Panc1 (cell line): ENCODE measurements at places on chromosomes 2 and 18.

- DNase-seq = no peak
These were observed 13.7 kb upstream of the RALB start for GRCh38 chr2:120238728-120239487.

DNA sequence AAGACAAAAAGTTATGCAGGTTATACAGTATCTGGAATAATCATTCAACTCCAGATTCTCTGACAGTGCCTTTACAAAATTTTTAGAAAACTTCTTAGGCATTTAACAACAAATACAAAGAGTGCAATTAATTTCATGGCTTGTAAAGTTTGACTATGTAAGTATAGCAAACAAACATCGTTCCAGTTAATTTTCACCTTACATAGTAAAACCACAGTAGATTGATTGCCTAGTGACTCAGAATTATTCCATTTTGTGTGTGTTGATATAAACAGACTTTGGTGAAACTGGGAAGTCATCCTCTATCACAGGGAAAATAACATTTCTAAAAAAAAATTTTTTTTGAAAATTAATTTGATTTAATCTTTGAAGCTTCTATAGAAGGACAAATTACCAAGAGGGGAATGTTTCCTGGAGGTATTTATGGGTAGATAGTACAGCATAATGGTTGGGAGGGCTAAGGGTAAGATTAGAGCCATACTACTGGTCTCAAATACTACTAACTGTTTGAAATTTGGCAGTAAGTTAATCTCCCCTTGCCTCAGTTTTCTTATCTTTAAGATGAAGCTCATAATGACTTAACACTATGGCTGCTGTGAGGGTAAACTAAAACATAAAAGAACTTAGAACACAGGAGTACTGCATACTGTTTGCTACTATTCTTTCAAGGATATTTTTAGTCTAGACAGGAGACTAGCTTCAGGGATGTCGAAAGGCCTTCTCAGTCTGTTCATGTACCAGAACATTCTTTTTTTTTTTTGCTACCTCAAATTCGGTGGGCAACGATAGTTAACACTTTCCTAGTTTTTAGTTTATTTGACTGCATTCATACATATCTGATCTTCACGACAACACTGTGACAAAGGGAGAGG lies 19.6 kb downstream of the NDUFAF7 start:
- DNase-seq = no peak

DNA sequence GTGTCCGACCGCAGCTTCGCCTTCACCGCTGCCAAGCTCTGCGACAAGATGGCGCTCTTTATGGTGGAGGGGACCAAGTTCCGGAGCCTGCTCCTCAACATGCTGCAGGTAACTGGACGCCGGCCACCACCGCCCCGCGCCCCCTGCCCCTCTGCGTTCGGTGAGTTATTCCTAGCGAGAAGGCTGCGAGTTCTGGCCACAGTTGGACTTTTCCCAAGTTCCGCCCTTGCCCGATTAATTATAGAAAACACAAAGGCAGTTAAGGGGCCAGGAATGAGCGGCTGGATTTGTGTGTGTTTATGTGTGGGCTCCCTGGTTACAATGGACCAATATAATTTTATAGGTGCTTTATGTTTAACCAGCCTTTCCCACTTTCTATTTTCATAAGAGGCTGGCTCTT lies 189.2 kb downstream of the SMAD7 start:
- no peak for DNase-seq

DNA sequence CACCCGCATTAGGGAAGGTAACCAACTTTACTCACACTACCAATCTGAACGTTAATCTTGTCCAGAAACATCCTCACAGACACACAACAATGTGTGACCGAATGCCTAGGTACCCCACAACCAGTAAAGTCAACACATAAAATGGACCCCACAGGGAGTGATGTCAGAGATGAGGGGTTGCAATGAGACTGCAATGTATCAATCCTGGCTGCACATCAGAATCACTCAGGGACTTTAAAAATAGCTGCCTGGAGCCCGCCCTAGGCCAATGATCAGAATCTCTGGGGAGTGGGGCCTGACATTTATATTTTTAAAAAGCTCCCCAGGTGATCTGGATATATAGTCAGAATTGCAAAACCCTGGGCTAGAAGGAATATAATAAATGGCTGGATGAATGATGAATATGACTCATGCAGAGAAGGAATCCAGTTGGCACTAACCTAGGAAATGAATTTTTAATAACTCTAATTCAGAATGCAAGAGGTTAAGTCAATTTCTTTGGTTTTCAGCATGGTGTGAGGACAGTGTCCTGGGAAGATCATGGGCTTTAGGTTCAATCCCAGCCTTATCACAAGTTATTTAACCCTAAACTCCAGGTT lies 92.8 kb downstream of the COLEC12 start:
- no peak for DNase-seq

- no peak for DNase-seq
These were observed 195.4 kb upstream of the KLHL14 start for GRCh38 chr18:32968248-32968647.

DNA sequence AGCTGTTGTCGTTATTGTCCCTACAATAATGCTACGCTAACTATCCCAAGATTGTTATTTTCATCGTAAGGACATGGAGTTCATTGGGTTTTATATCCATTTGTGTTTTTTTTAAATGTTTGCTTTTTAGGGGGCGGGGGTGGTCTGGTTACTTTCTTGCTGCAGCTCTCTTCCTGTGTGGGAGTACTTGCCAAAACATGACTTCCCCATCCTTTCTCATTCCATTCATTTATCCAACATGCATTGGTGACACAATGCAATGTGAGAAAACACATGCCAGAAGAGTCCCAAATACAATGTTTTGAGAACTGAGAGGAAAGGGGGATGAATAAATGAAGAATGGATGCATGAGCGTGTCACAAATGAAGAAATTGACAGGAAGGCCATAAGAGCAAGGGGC lies 55.9 kb downstream of the E2F6 start:
- DNase-seq = no peak

- DNase-seq = no peak
These were observed 291.2 kb downstream of the NEDD4L start for GRCh38 chr18:58335223-58335622.

DNA sequence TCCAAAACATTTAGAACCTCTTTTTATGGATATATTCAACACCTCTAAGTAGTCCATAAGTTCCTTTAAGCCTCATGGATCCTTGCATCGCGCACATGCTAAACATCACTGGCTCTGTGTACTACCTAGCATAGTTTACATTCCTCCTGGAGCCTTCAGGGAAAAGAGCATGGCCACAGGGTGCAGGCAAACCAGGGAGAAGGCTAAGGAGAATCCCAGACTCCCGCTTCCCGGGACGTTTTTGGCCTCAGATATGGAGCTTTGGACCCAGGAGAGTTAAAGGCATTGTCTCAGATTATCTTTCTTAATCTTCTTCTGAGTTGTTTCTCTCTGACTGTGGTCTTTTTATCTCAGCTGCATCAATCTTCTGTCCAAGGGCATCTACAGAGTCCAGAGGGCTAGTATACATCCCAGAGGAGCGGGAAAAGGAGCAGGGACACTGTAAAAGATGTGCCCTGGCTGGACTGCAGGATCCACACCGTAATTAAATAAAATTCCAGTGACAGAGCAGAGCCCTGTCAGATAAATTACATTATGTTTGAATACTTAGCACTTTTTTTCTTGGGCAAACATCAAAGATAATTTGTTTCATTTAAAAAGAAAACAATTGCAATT lies 36.9 kb downstream of the RIT2 start:
- no peak for DNase-seq

GRCh38 chr2:172674034-172674967 lies 61.3 kb upstream of the RAPGEF4 start:
- DNase-seq = no peak

- DNase-seq = no peak
These were observed 18.2 kb downstream of the SCN3A start for GRCh38 chr2:165185633-165186032.

GRCh38 chr2:121408641-121409040 lies 122.0 kb upstream of the RNU4ATAC start:
- no peak for DNase-seq

DNA sequence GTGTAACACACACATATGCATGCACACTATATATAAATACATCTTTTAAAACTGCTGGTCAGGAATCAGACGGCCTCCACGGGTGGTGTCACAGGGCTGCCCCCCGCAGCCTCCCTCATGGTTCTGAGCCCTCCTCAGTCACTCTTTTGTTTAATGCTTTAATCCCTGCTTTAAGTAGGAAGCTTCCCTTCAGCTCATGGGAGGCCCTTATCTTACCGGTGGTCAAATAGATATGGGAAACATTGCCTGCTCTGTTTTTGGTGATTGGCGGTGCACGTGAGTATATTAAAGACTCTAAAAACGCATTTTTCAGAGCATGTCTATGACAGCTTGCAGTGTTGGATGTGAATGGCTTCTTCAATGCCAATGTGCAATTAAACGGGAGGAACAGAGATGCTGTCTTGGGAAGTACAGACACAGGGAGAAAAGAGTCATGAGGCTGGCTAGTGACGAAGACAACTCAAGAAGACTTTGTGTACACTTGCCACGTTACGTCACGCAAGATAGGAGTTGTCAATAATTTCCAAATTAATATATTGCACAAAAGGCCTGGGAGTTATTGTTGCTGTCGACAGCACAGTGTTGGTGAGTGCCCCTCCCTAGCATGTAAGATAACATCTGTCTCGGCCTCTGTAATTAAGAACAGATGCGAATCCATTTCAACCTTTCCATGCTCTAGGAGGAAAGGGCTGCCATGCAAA lies 23.3 kb downstream of the GNLY start:
- DNase-seq = no peak

DNA sequence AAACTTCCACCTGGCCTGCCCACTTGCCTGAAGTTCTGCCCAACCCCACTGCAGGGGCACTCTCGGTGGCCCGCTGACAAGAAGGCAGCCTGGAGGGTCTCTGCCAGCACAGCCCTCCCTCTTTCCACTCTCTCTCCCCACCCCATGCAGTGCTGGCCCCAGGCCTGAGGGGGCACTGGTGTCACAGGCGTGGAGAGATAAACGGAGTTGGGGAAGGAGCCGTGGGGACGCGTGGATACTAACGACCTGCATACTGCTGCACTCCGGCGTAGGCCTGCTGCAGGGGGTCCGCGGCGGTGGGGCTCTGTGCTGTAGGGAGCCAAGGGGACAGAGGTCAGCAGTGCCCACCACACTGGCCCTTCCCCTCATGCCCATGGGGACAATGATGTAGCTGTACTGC lies 299.3 kb downstream of the CELF4 start:
- DNase-seq = no peak

- no peak for DNase-seq
These were observed 97.6 kb downstream of the UXS1 start for GRCh38 chr2:106096299-106097037.

GRCh38 chr2:1976728-1977416 lies 232.6 kb upstream of the PXDN start:
- DNase-seq = no peak

DNA sequence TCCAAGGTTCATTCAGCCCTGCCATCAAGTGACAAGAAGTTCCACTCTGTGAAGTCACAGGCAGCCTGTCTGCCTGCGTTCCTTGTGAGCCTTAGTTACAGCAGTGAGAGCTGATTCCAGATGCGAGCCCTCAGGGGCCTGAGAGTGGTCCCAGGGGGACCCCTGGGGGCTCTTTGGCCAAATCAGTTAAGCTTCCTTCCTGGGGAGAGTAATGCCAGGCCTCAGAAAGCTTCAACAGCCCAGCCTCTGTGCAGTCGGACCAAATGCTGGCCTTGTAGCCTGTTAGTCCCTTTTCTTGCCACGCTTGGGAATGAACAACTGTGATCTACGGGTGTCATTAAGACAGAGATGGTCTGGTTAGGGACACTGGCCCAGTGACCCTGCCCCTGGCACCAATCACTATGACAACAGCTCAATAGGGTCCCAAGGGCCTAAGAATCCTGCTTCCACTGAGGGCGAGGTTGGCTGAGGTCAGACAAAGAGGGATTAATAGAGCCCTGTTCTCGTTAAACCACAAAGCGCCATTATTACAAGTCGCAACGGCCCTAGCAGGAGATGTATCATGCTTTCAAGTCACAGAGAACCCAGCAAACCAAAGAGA lies 50.9 kb downstream of the HS1BP3 start:
- no peak for DNase-seq

DNA sequence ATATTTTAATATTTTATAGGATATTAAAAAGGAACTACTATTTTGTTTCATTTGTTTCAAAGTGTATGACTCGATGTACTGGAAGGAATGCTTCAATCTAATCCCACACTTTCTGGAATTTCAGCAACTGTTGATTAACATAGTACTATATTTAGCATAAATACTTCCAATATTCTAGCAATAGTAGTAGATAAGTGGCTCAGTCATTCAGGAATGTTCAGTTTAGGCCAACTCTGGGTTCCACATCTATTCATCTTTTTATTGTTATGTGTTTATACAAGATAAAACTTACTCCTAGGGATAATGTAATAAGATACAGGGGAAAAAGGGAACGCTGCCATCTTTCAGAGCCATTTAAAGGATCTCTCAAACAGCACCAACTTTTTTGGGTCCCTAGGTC lies 22.3 kb upstream of the ORC2 start:
- no peak for DNase-seq

GRCh38 chr2:209323738-209324137 lies 100.1 kb upstream of the MAP2 start:
- no peak for DNase-seq

DNA sequence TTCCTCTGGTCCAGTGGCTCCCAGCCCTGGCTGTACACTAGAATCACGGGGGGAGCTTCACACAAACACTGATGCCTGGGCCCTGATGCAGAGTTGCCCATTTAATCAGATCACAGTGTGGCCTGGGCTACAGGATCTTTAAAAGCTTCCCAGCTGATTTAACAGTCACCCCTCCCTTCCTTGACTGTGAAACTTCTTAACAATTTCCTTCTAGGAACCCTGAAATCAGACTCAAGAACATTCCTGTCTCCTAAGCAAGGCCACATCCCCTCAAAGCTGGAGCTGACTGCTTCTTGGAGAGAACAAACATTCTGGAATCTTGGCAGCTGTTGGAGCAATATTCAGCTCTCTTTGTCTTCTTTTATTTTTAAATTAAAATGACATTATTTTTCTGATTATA lies 88.7 kb downstream of the ADD2 start:
- no peak for DNase-seq

- no peak for DNase-seq
These were observed 539.7 kb upstream of the NETO1 start for GRCh38 chr18:73407506-73407905.

- DNase-seq = no peak
These were observed 1080.7 kb upstream of the CHAC2 start for GRCh38 chr2:52686935-52687334.

- no peak for DNase-seq
These were observed 18.5 kb downstream of the PMAIP1 start for GRCh38 chr18:59918320-59918755.
